Fibroblast of skin of left biceps (primary cell): ENCODE measurements at places on chromosomes 12 and 14.

- DNase-seq = no peak
Measured at GRCh38 chr14:99158646-99159165, 113.3 kb downstream of the BCL11B start.

- peak; percentile 15 for DNase-seq
Measured at GRCh38 chr14:50230701-50231474, 490 bp downstream of the SOS2 start.

DNA sequence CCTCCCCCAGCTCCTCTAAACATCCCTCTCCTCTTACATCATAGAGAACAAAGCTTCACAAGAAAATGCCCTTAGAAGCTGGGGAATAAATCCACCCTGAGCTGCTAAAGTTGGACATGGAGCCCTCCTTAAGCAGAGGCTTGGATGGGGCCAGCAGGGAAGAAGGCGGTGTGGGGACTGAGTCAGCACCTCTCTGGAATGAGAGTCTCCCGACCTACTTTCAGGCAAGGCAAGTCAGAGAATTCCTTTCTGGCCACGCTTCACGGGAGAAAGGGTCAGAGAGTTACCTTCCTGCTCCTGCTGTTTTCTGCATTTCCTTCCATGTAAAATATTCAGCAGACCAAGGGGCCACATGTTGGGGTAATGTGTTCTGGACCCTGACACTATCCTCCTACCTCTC, 113.3 kb upstream of the PRB2 start:
- DNase-seq = no peak

- no peak for DNase-seq
Measured at GRCh38 chr12:91852634-91853033, 293.0 kb downstream of the BTG1 start.

- no peak for DNase-seq
Measured at GRCh38 chr12:90499795-90500194, 455.2 kb downstream of the CCER1 start.

- no peak for DNase-seq
Measured at GRCh38 chr12:27814851-27815591, 35.0 kb upstream of the MANSC4 start.

GRCh38 chr14:101501341-101501740, 60.0 kb upstream of the DIO3 start:
- no peak for DNase-seq

- no peak for DNase-seq
Measured at GRCh38 chr14:22657861-22658260, 13.7 kb upstream of the OR6J1 start.

- no peak for DNase-seq
Measured at GRCh38 chr12:111197376-111197944, 171.4 kb downstream of the PHETA1 start.

DNA sequence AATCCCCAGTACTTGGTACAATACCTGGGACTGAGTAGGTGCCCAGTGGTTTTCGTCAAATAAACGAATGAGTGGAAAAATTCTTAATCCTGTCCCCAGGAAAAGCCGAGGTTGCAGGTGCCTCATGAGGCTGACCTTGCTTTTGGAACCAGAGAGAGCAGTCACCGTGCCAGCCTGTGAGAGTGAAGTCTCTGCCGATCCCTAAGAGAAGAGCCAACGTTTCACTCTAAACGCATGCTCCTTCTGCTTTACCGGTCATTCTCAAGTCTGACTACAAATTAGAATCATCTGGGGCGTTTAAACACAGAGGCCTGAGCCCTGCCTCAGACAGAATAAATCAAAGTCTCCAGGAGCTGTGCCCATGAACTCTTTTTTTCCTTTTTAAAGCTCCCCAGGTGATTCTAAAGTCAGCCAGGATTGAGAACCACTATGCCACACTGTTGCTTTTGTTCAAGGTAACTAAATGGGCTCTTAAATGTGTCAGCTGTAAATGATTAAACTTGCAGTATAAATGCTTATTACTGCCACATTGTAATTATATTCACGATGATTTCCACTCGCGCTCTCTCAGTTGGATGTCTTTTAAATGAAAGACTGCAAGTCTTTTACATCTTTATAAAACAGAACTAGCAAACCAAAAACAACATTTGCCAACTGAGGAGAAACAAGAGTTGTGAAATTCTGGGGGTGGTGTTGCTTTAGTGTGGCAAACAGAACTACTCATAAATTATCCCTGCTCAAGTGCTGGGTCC, 26.9 kb downstream of the TCP11L2 start:
- no peak for DNase-seq

DNA sequence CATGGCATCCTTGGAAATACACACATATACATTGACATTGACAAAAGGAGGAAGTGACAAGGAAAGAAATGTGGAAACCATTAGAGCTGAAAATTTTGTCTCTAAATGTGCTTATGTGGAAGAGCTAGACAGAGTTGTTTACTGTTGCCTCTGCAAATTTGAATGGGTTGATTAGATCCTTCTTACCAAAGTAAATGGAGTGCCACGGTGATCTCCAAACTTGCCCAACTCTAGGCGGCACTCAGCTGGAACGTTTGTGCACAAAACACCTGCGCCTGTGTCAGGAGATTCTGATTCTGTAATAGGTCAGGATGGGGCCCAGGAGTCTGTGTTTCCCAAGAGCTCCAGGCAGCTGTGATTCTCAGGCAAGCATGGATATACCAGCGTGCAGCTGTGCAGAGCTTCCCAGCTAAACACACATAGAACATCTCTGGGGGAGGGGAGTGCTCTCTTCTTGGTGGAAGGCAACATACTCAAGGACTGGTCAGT, 77.8 kb upstream of the BDKRB2 start:
- DNase-seq = no peak

DNA sequence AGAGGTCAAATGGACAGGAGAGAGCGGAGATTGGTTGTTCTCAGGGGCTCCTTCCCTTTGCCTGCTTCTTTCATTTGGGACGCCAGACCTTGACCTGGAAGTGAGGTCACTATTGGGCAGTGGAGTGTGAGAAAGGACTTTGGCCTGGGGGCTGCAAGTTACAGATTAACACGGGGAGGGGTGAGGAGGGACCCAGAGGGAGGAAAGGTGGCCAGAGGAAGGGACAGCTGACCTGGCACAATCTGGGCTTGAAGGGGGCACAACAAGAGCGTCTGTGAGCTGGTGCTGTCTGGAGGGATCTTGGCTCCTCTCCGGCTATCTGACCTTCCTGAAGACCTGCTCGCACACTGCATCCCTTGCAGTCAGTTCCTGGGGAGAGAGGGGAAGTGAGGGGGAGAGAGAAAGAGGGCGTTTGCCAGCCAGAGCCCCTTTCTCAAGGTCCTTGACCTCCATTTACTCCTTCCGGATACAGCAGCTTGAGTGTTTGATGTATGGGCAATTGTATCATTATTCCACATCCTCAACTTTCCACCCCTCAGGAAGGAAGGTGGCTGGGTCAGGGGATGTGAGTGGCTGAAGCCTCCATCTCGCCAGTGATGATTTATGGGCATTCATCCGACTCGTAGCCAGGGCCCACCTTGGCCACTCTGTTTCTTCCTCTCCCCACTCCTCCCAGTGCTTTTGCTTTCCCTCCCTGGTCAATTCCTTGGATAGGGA, 4.7 kb downstream of the RBP5 start:
- DNase-seq = no peak

GRCh38 chr14:89399594-89400068, 17.4 kb downstream of the FOXN3 start:
- DNase-seq = peak; percentile 60

- no peak for DNase-seq
Measured at GRCh38 chr12:42141981-42142606, 2.6 kb downstream of the GXYLT1 start.

GRCh38 chr12:58314610-58315009, 373.2 kb downstream of the ATP23 start:
- no peak for DNase-seq

DNA sequence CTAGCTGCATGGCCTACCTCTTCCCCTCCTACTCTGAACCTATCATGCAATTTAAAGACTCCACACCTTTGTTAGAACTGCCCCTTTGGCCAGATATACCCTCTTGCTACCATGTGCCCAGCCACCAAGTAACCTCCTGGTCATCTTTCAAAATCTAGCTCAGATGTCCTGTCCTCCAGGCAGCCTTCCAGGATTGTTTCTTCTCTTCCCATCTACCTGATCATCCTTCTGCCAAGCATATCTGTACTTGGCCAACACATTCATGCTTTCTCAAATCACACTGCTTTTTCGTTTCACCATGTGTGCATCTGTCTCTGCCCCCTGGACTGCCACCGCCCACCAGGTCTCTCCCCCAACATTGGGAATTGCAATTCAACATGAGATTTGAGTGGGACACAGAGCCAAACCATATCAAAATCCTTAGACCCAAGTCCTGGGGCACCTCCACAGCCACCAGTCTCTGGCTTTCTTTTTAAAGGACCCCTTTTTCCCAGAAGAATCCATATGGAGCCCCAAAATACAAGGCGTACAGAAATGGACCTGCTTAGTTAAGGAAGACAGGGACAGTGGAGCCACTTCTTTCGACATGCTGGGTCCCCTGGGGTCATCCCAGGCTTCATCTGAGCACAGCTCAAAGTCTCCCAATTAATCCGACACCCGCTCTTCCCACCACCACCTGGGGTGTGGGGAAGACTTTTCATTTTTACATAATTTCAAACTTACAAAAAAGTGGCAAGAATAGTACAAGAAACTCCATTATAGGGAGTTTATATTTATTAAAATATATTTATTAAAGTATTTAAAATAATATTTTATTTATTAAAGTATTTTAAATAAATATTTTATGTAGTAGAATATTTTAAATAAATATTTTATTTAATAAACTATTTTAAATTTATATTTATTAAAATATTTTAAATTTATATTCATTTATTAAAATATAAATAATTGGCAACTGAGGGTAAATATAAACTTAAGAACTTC, 7.9 kb upstream of the CMKLR1 start:
- DNase-seq = no peak

DNA sequence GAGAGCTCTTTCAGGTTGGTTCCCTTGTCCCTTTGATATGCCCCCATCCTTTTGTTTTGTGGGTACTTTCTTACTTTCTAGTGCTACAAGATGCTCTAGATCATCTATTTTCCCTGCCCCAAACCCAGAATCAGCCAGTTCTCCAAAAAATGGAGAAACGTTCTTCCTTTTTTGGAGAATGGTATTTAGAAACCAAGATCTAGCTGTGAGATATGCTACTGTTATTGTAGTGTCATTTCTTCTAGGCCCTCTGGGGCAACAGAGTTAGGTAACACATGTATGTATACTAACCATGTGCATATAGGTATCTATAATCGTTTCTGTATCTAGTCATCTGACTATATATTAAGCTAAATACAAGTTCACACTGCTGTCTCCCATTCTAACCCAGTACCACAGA, 6.9 kb upstream of the IGFBP6 start:
- DNase-seq = no peak

DNA sequence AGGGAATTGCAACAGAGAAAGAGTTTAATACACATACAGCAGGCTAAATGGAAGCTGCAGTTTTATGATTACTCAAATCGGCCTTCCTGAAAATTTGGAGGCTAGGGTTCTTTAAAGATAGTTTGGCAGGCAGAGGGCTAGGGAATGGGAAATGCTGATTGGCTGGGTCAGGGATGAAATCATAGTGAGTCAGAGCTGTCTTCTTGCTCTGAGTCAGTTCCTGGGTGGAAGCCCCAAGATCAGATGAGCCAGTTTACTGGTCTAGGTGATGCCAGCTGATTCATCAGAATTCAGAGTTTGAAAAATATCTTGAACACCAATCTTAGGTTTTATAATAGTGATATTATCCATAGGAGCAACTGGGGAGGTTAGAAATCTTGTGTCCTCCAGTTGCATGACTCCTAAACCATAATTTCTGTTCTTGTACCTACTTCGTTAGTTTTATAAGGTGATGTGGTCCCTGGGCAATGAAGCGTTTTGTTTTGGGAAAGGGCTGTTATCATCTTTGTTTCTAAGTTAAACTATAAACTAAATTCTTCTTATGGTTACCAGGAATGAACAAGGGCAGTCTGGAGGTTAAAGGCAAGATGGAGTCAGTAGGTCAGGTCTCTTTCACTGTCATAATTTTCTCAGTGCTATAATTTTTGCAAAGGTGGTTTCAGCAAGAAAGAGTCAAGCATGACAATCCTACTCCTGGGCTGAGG, 257.8 kb upstream of the CCDC196 start:
- DNase-seq = no peak

DNA sequence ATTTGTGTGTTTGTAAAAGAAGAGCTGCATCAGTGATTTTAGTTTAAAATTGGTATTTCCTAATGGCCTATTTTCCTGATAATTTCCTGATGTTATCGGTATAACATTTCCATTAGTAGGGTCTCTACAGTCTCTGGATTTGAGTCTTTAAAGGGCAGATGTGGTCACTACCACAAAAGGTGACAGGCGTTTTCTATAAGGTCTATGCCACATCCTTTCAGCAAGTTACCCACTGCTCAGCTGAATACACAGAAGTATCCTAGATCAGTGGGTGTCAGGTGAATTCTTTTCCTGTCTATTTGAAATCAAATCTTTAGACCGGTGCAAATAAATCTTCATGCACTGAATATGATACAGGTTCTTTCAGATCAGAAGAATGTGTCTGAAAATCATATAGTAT, 90.2 kb downstream of the LIN7A start:
- no peak for DNase-seq

DNA sequence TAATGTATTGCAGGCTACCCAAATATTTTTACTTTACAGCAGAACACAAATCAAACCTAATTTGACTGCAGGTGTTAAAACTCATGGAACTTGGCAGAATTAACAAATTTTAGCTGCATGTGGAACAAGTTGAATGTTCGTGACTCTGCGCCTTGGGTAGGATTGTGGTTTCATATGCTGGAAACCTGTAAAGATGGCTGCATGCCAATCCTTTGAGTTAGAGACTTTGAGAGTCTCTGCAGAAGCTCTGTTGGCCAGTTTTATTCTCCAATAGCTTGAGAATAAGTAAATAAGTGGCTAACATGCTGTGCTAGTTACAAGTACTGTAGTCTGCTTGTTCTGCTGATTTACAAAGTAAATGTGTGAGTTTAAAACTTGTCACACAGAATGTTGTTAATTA, 77.8 kb downstream of the PDE6H start:
- peak; percentile 17 for DNase-seq

- no peak for DNase-seq
Measured at GRCh38 chr12:82648259-82648909, 38.3 kb upstream of the TMTC2 start.

GRCh38 chr14:103296007-103296406, 38.0 kb upstream of the EIF5 start:
- DNase-seq = no peak

DNA sequence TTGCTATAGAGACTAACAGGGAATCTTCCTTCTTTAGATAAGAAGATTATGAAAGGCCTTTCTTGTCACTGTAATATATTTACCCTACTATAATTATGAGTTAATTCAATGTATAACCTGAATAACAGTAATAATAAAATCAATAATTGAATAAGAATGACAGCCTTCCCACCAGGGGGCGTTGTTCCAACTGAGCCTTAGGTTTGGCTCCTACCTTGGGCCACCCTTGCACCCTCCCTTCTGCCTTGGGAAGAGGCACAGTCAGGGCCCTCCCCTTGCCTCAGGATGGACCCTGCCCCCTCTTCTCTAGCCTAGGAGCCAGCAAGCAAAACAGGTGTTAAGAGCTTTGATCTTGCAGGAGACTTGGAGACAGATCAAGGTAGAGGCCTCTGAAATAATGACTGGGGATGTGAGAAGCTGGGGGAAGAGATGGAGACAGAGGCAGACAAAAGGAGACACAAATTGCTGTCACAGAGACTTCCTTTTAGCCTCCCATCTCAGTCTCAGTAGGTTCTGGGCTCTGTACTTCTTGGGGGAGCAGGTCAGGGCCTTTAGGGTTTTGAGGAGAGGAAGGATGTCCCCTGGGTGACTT, 40.1 kb upstream of the CISTR start:
- no peak for DNase-seq
